ENCODE measurements at places on chromosomes 5 and 9.

- no peak for DNase-seq
Measured at GRCh38 chr9:68780380-68780712, 75.3 kb downstream of the PIP5K1B start.

DNA sequence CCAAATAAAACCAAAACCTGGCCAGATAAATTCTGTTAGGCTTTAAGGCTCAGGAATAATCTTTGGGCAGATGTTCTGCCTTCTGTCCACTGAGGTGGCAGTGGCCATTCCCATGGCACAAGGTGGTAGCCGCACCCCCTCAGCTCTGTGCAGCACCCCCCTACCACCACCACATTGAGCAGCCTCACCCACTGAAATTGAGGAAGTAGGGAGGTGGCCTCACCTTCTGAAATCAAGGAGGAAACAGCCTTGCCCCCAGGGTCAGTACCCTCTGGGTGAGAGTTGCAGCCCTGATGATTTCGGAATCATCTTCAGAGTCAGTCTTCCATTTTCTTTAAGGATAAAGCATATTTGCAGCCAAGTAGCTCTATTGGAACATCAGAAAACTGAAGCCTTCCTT, 204.8 kb upstream of the PIK3R1 start:
- peak; percentile 61 for DNase-seq

DNA sequence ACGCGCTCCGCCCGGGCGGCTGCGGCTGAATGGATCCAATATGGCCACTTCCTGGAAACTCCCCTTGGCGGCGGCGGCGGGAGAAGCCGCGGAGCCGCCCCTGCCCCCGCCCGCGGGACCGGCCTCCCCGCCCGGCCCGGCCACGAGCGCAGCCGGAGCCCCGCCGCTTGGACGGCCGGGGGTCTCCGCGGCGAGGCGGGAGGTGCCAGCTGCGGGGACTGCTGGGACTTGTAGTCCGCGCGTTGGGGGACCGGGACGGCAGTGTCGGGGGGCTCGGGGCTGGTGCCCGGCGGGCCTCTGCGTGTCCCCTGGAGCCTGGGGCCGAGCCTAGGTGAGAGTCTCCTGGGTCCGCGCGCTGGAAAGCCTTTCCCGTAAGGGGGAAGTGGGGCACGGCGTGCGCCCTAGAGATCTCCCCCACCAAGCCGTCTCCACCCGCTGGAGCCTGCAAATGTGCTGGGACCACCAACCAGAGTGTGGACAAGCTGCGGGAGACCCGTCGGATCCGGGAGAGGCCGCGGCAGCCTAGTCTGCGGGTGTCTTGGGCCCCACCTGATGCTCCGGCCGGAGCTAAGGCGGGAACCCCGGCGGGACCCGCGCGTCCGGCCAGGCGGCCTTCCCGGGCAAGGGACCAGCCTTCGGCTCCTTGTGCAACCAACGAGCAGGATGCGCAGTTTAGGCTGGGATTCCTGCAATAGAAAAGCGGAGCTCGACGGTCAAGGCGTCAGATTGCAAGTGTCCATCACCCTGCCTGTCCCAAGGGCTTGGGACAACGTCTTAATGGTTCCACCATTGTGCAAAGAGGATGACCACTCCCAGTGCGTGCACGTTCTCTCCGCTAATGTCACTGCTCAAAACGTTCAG, at the start of gene SEPTIN8:
TSS of gene SEPTIN8 (minus strand) at position 31 of the 861 bp plus-strand sequence. CDS start 102 bp downstream, outside the sequence.
- peak; percentile 51 for DNase-seq

DNA sequence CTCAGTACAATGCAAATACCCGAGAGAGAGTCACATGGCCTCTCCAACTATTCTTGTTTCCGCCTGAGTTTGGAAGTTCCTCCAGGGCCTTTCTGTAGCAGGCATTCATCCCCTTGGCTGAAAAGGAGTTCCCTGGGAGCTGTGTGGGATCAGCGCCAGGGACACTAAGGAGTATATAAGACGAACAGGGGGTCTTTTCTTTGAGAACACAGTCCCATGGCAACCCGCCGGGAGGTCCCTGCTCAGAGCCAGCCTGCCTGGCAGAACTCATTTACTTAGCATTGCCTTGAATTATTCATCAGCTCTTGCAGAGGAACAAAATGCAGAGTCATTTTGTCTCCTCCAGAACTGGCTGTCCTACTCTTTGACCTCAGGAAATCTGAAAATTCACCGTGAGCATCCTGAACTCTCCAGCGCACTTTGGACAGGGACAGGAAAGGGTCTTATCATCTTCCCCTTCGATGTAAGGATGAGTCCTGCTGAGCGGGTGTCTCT, 120.4 kb upstream of the OSMR start:
- DNase-seq = no peak

DNA sequence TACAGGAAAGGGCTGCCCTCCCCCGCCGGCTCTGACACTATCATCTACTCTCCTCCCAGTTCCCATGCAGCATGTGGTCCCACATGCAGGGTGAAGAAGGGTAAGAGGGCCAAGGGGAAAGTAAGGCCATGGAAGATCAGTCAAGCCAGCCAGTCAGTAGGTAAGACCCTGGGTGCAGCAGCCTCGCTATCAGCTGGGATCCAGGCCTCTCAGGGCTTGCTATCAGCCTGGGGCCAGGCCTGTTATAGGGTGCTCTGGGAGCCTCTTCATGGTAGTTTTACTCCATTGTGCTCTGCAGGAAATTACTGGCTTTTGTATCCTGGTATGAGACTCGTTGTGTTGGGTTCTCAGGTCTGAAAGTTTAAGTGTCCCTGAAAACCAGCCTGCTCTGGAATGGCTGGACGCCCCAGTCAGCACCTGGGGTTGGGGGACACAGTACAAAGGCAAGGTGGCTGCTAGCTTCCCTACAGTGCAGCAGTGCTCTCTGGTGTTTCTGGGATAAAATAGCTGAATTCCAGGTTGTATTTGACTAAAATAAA, 21.4 kb downstream of the SLC22A4 start:
- no peak for DNase-seq
